Cortex of kidney (tissue), 1 donor: ENCODE measurements at places on chromosomes 11 and 22.

DNA sequence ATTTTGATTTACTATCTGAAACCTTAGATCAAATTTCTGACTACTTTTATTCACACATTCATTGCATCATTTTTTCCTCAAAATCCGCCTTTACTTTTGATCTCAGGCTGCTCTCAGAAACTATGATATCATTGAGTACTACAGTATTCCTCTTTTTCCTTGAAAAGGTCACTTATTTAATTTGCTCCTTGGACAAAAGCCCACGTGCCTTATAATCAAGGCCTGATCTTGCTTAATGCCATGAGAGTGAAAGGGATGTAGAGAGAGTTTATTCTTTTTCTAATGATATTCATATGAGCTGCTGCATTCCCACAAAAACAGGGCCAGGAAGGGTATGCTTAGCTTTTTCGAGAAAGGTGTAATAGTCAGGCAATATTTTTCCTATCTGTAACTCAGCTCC is 327.0 kb downstream of the ETS1 start:
- no peak for DNase-seq

DNA sequence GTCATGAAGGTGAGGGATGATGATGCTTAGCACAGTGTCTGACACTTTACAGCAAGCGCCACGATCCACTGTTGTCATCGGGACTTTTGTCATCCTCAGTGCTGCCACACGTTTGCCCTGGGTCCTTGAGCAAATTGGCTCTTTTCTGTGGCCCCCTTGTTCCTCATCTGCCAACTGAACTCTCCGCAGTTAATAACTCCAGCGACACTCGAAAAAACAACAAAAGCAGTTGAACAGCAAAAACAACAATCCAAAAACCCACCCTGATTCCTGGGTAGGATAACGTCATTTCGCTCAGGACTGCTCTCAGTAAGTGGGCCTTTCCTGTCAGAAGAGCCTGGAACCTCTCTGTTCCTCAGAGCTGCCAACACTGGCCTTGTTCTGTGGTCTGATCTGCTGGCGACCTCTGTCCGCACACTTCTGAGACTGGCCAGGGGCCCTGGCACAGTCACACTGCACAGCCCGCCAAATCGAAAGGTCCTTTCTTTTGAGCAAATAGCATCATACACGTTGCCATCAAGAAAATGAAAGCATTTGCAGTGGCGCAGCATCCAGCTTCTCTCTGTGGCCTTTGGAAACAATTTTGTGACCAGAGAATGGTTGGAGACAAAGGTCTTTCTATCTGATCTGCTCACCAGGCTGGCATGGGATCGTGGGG is 79.9 kb upstream of the SYT13 start:
- no peak for DNase-seq

DNA sequence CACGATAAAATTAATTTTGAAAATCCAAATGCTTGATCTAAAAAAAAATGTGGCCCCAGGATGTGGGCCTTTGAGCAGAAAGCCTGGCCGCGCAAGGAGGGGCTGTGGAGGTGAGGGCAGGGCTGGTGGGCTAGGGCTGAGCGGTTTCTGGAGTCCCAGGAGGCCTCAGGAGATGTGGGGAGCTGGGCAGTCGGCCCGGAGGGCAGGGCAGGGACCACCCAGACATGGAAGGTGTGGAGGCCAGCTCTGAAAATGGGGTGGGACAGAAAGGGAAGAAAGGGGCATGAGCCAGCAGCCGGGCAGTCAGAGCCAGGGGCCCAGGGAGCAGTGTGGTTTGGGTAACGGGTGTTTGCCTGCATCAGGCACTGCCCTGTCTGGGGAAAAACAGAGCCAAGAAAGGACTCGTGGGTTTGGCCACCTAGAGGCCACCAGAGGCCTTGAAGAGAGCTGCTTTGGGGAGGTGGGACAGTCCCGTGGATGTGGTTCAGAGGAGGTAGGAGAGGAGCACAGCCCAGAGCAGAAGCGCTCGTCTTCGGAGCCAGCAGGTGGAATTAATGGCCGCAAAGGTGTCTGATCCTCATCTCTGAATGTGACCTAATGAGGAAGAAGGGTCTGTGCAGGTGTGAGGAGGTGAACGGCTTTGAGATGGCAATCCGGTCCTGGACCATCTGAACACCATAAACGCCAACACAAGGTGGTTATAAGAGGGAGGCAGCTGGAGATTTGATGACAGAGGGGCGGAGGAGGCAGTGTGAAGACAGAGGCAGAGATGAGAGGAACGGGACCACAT is 50.2 kb downstream of the IGF2 start:
- DNase-seq = no peak

DNA sequence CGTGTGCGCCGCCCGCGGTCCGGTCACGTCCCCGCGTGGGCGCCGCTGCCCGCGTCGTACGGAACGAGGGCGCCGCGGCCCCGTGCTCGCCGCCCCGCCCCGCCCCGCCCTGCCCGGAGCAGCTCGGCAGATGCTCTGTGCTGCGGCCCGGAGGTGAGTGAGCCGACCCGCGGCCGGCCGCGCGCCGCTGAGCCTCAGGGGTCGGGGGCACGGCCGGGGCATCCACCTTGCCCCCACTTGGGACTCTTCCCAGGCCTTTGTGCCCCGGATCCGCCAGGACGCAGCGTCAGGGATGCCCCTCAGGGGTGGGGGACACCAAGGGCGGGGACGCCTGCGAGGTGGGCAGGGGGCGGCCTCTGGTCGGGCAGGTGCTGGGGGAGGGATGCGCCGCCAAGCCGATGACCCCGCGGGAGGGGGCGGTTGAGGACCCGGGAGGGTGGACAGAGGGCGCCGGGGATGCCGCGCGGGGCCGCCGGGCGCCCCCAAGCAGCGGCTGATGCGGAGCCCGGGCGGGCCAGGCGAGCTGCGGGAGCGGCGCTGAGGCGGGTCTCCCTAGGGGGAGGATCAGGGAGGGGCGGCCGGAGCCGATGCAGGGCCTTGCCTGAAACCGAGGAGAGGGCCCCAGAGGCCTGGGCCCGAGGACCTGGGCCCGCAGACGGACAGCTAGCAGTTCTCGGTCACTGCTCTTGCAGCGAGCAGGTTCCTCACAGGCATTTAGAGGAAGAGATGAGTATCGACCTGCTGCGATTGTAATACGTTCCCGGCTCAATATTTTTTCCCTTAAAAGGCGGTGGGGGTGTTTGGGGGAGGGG is at the start of gene GNAZ:
TSS of gene GNAZ (plus strand) at position 102 of the 812 bp plus-strand sequence. CDS start 25,177 bp downstream, outside the sequence.
- no peak for DNase-seq

- no peak for DNase-seq
These were observed 140.7 kb upstream of the NAV2 start for GRCh38 chr11:19571906-19572305.

DNA sequence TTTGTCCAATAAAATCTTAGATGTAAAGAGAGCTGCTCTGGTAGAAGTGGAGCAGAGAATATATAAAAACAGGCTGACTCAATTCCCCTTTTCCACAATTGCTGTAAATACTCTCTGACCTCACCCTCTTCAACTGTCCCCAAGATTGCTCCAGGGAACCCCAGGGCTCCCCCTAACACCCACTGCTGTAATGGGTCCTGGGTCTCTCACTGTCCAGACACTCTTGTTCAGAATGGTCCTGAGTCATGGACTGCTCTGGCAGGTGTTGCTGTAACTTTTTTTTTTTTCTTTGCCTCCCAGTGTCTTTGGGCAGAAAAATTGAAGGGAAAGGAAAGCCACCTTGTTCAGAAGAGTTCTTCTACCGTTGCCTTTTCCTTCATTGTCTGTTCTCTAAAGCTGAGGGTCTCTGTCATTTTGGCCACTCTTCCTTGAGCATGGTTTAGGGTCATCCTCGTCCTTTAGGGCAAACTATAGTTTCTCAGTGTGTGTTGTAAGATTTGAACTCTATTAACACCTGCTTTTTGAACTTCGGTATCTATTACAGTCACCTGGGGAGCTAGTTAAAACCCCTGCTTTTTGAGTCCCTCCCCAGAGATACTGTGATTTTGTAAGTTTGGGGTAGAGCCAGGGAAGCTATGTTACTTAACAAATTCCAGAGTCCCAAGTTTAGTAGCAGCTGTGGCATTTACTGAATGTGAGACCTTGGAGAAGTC is 209.5 kb downstream of the NAV2 start:
- no peak for DNase-seq

GRCh38 chr11:78216021-78216420 is 27.3 kb downstream of the USP35 start:
- no peak for DNase-seq

DNA sequence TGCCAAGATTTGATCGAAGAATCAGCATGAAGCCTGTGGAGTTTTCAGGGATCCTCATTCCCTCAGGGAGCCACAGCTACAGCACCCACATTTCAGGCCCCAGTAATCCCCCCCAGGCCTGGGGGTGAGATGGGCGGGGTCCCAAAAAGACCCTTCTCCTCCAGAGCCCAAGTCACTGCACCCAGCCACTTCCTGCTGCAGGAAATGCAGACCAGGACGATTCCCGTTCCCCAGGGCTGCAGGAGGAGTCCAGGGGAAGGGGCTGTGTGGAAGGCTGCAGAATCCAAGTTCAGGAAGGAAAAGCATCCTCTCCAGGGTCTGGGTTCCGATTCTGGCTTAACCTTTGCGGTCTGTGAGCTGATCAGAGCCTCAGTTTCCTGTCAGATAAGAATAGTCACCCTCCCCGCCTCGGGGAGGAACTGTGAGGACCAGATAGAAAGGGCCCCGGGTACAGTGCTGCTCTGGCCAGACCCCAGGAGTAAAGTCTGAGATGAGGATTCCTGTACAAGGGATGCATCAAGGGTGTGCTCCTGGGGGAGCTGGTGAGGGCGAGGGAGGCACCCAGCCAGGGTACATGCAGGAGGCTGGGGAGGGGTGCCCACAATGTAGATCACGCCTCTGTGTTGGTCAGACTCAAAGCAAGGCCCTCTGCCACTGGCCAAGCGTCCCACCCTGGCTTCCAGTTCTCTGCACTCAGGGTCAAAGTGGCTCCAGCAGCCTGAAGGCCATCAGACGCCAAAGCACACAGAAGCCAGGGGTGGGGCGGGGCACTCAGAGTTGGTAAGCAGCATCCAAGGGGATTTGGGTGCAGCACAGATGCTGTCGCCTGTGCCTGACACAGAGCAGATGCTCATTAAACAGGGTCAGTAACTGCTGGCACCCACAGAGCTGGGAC is 30.1 kb upstream of the TP53I11 start:
- no peak for DNase-seq

DNA sequence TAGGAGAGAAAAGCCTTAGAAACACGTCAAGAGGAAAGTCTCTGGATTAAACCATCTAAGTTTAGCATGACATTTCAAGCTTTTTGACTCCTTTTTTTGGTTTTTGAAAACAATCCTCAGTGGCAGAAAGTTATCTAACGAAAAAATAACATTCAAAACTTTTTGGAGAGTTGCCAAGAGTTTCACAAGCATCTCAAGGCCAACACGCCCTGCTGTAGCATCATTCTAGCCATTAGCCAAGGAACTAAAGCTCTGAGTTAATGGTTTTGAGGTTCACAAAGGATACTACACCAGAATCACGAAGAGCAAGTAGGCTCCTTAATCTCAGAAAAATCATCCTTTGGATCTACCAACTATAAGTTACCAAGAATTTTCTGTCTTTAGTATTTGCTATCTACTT is 94.8 kb downstream of the PICALM start:
- no peak for DNase-seq

- DNase-seq = no peak
These were observed 2.4 kb downstream of the ZC3H12C start for GRCh38 chr11:110095554-110095953.

DNA sequence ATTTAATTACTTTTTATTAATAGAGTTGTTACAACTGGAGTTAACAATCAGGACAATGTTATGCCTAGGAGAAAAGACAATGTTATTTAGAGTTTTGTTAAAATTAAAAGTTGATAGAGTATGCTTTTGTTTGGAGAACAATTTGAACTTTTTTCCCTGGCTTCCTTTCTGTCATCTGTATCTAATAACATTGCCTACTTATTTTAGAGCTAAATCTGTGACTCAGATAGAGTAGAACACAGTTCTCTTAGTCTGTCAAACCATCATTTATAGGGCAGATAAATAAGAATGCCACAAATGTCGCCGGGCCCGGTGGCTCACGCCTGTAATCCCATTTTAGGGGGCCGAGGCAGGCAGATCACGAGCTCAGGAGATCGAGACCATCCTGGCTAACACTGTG is 28.9 kb upstream of the YAP1 start:
- DNase-seq = no peak

DNA sequence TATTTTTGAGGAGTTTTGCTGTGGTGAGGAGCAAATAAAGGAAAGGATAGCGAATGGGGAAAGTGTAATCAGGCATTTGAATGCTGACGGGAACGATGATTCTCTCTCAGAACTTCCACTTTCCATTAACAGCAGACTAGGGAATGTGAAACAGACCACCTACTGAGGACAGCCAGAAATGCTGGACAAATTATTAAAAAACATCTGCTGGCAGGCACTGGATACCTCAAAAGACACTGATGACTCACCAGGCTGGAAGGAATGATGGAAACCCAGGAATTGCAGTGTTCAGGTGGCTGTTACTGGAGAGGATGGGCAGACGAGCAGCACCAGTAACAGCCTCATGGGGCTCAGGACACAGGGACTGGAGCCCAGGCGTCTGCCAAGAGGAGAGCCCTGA is 33.4 kb downstream of the PLA2G6 start:
- no peak for DNase-seq

DNA sequence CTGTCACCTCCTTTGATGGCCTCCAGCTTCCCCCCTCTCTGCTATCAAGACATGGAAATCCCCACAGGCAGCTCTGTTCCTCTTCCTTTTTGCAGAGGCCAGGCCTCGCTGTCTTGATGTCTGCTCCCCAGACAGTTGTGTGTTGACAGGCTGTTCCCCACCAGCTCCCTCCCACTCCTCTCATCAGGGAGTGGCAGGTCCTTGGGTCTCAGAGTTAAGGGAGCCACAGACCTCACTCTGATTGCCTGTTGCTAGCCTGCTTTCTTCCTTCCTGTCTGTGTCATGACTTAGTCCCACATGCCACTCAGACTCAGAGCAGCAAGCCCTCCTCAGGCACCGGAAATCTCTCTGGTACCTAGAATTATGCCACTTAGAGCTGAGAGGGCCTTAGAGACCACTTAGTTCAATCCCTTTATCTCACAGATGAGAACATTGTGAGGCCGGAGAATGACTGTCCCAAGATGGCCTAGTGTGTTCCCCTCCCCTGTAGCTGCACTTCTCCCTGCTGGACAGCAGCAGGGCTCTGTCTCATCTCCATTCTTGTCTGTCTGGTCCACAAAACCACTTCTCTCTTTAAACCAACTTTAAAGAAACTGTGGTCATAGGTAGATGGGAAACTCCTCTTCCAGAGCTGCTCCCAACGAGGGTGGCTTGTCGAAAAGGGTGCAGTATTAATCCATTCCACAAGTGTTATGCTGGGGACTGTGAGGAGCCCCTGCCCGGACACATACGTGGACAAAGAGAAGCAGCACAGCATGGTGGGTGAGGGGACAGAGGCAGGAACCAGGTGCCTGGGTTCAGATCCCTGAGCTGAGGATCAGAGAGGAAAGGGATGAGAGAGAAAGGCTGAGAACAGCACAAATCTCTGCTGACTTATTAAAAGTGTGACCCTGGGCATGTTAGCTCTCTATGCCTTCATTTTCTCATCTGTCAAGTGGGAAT is 4.2 kb downstream of the AMPD3 start:
- DNase-seq = no peak

DNA sequence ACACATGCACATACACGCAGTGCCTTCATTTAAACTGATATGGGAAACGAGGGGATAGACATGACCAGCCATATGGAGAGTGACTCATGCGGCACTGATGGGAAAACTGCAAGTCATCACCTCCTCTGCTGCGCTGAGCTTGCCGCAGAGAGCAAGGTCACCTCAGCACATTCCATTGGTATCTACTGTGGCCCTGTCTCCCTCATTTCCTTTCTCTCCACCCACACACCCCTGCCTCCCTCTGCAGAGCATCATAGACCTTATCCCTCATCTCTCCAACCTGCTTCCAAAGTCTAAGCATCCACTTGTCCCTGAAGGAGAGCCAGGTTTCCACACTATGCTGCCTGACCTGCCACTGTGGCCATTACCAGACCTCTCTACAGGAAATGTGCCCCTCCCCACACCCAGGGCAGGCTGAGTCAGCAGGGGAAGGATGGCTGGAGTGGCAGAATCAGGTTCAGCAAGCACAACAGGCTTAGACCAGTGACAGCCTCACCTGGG is 116.9 kb upstream of the SNX19 start:
- no peak for DNase-seq
